ENCODE measurements at places on chromosomes 13 and 19. TPM values are rescaled to one million over a fixed set of nuclear protein-coding genes. Genes with fewer than 3 reads are reported as not detected.
A peak's percentile ranks its signal among the peaks of the same experiment; 100 is the strongest.

GRCh38 chr19:16355293-16356043 lies 30.8 kb downstream of the KLF2 start:
- DNase-seq = no peak
- H3K27me3 ChIP-seq = no peaks in the 10 kb centered on the region
- no peak overlapping the region for H3K27ac ChIP-seq
- no peak overlapping the region for H3K4me3 ChIP-seq
- H3K36me3 ChIP-seq = peaks cover 16% of the 10 kb centered on the region
- H3K4me1 ChIP-seq = no peaks in the 10 kb centered on the region

- no peak for DNase-seq
- H3K36me3 ChIP-seq = no peaks in the 10 kb centered on the region
- no peak overlapping the region for H3K4me3 ChIP-seq
- no peaks in the 10 kb centered on the region for H3K27me3 ChIP-seq
Observed at GRCh38 chr19:1516395-1516753, 3.6 kb upstream of the ADAMTSL5 start.

IGFL1 gene
- not detected for total RNA-seq

DNA sequence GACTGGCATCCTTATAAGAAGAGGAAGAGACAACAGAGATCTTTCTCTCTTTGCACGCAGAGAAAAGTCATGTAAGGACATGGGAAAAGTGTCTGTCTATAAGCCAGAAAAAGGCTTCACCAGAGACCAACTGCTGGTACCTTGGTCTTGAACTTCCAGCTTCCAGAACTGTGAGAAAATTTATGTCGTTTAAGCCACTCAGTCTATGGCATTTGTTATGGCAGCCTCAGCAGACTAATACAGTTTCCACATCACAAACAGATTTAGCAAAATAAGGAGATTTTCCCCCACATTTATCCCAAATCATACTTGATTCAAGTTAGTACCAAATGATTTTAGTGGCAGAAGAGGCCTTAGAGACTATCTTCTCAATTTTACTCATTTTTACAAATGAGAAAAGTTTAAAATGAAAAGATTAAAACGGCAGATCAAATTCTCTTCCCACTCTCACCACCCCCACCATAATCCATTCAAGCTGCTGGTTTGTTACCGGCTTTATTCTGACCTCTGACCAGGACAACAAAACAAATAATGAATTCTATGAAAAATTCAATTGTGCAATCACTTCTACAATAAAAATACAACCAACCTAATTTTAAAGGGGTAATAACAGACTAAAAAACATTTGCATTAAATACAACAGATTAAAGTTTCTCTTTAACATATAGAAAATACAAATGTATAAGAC lies 316.3 kb downstream of the TBC1D4 start:
- H3K27ac ChIP-seq = no peak overlapping the region
- peaks cover 6% of the 10 kb centered on the region for H3K36me3 ChIP-seq
- no peak for DNase-seq
- H3K27me3 ChIP-seq = no peaks in the 10 kb centered on the region
- no peak overlapping the region for H3K4me3 ChIP-seq

AP1M2 gene
- total RNA-seq = 1.8 TPM

DNA sequence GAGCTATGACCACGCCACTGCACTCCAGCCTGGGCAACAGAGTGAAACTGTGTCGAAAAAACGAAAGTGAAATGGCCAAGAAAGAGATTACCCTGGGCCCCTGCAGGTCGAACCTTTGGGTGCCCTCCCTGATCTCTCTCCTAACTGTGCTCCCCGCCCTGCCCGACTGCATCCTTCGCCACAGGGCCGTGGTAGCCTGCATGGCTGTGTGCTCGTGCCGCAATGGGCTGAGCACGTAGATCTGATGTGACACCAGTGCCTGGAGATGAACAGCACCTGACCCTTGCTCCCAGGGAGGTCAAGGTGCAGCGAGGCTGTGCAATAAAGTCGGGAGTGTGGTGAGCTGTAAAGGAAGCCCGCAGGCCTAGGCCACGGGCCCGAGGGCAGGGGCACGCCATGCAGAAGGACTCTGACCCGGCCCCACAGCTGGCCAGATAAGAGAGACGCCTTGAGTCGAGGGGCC lies 60.2 kb downstream of the PEX11G start:
- H3K36me3 ChIP-seq = no peaks in the 10 kb centered on the region
- H3K27me3 ChIP-seq = no peaks in the 10 kb centered on the region
- no peak overlapping the region for H3K27ac ChIP-seq

ENOX1 gene
- total RNA-seq = 1.5 TPM

- H3K4me3 ChIP-seq = peak overlapping the region; percentile 93
- H3K27me3 ChIP-seq = no peaks in the 10 kb centered on the region
- peak overlapping the region; percentile 98 for H3K27ac ChIP-seq
- no peak for DNase-seq
- peaks cover 20% of the 10 kb centered on the region for H3K36me3 ChIP-seq
- peaks cover 23% of the 10 kb centered on the region for H3K4me1 ChIP-seq
Observed at GRCh38 chr13:43880926-43881325, 1.2 kb downstream of the LACC1 start.

- H3K4me1 ChIP-seq = no peaks in the 10 kb centered on the region
- H3K4me3 ChIP-seq = no peak overlapping the region
- H3K36me3 ChIP-seq = no peaks in the 10 kb centered on the region
- no peaks in the 10 kb centered on the region for H3K27me3 ChIP-seq
- no peak for DNase-seq
Observed at GRCh38 chr19:30444253-30444671, 72.1 kb downstream of the ZNF536 start.

DNA sequence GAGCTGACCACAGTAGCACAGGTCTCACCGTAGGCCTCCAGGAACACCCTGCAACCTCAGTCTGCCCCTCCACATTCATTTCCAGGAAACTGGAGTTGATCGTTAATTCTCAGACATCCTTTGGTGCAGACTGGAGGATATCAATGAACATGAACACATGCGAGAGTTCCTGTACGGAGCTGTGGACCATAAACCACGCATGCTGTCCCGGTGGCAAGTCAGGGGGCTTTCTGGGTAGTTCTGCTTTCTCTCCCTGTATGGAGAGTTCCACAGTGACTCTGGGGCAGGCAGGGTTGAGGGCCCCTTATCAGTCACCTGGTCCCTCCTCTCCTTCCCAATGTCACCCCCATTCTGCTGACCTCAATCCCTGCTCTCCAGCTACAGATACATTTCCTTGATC lies 55.5 kb upstream of the URI1 start:
- no peak overlapping the region for H3K27ac ChIP-seq
- no peak for DNase-seq
- H3K27me3 ChIP-seq = no peaks in the 10 kb centered on the region
- peaks cover 5% of the 10 kb centered on the region for H3K4me1 ChIP-seq
- no peak overlapping the region for H3K4me3 ChIP-seq
- H3K36me3 ChIP-seq = no peaks in the 10 kb centered on the region

DNA sequence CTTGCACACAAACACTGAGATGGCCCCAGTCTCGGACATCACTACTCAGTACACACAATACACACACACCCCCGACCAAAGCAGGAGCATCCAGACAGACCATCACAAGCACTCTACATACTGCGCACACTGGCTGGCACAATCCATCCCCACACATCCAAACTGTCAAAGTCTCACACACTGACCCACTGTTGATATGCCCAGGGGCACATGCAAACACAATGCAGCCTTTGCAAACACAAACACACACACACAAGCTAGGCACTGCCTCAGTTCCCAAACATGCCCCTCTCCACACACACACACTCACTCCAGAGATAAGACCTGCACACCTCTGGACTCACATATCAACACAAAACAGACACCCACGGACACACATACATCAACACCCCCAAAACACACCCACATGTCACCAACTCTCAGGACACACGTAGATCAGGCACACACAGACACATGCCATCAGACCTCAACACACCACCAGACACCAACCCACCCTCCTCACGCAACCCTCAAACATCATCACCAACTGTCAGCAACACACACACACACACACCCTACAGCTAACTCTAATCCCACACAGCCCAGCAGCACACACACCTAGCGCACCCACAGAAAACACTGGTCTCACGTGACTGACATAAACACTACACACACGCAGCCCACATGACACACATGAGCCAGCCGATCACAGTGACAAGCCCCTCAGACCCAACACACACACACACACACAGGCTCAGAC lies 1.9 kb downstream of the BBC3 start:
- peaks cover 18% of the 10 kb centered on the region for H3K4me1 ChIP-seq
- no peaks in the 10 kb centered on the region for H3K27me3 ChIP-seq
- no peak overlapping the region for H3K27ac ChIP-seq

Data from MCF 10A (cell line).